Right ventricle myocardium inferior (tissue), 1 donor: ENCODE measurements at places on chromosomes 6 and 20. TPM values are rescaled to one million over a fixed set of nuclear protein-coding genes. Genes with fewer than 3 reads are reported as not detected.

DNA sequence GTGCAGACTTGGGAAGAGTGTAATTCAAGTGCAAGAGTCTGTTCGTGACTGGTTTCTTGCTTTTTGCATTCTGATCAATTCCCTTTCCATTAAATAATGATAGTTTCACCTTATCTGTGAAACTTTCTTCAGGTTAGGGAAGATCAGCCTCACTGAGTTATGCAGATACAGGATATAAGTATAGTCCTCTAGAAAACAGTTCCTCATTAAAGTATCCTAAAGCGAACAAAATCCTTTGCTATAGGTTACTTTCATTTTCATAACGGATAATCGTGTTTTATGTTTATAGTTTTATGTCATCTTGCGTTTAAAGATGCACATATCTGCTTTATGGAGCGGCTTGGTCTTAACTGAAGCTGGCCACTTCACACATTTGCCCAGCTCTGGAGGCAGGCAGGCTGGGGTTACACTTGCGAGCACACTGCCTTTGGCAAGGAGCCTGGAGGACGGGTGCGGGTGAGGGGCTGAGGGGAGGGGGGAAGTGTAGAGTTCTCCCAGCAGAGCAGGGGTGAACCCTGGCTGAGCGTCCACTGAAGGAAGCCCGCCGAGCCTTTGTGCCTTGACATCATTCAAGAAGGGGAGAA, 123.5 kb upstream of the IFNGR1 start:
- no peak for DNase-seq

GRCh38 chr20:8082989-8083388, 49.1 kb upstream of the PLCB1 start:
- peak; percentile 27 for DNase-seq

SIRPG gene
- not detected for total RNA-seq

- DNase-seq = no peak
Measured at GRCh38 chr20:52081791-52082190, 109.8 kb downstream of the ZFP64 start.

- no peak for DNase-seq
Measured at GRCh38 chr20:51100617-51101016, 77.7 kb upstream of the KCNG1 start.

DNA sequence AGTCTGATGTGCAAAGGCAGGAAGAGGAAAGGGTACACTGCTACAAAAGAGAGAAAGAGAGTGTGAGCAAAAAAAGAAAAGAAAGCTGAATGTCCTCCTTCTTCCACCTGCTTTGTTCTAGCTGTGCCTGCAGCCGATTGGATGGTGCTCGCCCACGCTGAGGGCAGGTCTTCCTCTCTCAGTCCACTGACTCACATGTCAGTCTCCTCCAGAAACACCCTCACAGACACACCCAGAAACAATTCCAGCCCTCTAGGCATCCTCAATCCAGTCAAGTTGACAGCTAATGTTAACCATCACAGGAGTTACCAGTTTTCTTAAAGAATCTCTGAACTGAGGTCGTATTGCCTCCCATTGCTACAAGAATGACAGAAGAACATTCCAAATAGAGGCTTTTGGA, 411.9 kb upstream of the SASH1 start:
- no peak for DNase-seq

GRCh38 chr6:37731888-37732287, 34.2 kb upstream of the MDGA1 start:
- DNase-seq = no peak

GRCh38 chr6:21587961-21588480, 5.5 kb upstream of the SOX4 start:
- DNase-seq = peak; percentile 81

BANF2 gene
- total RNA-seq = not detected

DNA sequence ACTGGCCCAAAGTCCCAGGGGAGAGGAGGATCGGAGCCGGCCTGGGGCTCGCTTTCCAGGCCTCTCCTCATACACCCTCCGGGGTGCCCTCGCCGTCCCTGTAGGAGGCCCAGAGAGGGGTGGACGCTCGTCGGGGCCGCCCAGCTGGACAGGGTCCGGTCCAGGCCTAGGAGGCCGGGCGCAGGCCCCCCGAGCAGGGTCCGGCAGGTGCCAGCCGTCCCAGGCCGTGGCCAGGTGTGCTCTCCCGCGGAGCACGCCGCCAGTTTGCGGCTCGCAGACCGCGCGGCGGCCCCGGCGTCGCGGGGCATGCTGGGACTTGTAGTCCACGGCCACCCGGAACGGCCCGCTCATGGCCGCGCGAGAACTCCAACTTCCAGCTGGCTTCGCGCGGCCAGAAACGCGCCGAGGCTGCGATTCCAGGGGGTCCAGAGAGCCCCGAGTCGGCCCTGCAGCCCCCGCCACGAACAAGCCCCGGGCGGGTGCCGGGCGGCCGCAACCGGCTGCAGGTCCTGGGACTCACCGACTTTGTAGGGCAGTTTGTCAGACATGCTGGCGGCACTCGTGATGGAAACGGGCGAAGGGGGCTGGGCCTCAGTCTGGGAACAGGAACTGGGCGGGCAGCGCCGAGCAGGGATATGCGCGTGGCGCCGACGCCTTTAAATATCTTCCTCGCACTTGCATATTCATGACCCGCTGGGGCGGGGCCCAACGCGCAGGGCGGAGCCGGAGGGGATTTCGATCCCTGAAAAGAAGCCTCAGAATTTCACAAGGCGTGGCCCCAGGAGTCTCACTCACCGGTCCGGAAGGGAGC, at the start of gene AHCY:
Gene AHCY (minus strand): TSS at position 633 of the 811 bp plus-strand sequence. CDS start 85 bp downstream, at position 548.
- DNase-seq = peak; percentile 99

DNA sequence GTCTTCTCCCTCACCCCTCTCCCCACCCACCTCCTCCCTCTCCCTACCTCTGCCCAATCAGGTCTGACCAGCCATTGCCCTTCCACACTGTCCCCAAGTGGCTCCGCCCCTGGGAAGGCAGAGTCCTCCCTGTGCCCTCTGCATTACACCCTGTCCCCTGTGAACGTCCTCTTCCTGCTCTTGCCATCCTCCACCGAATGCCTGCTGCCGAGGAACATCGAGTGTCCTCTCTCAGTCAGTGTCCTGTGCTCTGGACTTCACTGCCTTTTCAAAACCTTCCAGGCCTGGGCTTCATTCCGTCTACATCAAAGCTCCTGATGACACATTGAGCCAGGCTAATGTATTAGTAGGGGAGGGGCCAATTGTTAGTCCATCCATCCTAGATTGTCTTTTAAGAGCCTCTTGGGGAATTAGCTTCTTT, 3.3 kb upstream of the PACSIN1 start:
- no peak for DNase-seq

DNA sequence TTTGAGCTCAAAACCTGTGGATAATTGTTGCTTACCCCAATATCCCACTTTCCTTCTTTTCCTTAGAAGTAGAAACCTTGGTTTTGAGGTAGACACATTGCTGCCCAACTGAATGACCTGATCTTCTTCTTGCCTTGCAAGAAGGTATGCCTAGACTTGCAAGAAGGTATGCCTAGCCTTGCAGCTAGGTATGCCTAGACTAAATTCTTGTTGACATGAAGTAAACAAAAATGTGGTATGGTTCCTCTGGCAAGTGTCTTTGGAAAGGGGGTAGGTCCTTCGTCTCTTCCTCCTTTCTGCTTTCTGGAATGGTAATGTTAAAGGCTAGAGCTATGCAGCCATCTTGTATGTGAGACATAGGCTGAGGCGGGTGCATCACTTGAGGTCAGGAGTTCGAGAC, 129.2 kb downstream of the GMPR start:
- no peak for DNase-seq

DNA sequence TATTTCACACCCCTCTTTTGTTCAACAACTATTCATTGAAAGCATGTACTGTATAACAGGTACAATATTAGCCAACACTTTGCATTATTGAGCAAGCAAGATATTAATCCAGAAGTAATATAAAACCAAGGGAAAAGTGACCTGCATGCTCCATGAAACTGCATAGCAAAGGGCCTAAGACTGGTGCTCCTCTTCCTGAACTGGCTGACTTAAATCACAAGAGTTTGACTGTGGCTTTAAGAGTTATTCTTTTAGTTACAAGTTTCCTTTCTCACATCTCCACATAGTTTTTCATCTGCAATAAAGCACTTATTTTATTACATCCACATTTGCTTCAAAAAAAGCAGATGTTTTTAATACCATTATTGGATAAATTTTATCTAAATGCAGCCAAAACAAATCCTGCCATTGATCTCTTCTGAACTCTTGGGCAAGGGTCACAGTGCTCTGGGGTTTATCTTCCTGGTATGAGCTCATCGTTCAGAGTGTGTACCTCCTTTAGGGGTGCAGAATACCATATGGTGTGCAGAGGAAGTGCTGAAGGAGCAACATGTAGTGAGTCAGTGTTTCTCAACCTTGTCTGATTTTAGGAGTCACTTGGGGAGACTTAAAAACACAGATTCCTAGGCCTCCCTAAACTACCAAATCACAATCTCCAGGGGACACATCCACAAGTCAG, 1225.9 kb upstream of the MAP3K7 start:
- no peak for DNase-seq

- no peak for DNase-seq
Measured at GRCh38 chr6:25307805-25308494, 28.8 kb downstream of the CARMIL1 start.

PDE10A gene
- total RNA-seq = 15.7 TPM

BNIP5 gene
- total RNA-seq = not detected

CLPSL1 gene
- not detected for total RNA-seq

RGL2 gene
- total RNA-seq = 64.5 TPM

GRCh38 chr6:112717856-112718255, 370.7 kb downstream of the RFPL4B start:
- no peak for DNase-seq

DNA sequence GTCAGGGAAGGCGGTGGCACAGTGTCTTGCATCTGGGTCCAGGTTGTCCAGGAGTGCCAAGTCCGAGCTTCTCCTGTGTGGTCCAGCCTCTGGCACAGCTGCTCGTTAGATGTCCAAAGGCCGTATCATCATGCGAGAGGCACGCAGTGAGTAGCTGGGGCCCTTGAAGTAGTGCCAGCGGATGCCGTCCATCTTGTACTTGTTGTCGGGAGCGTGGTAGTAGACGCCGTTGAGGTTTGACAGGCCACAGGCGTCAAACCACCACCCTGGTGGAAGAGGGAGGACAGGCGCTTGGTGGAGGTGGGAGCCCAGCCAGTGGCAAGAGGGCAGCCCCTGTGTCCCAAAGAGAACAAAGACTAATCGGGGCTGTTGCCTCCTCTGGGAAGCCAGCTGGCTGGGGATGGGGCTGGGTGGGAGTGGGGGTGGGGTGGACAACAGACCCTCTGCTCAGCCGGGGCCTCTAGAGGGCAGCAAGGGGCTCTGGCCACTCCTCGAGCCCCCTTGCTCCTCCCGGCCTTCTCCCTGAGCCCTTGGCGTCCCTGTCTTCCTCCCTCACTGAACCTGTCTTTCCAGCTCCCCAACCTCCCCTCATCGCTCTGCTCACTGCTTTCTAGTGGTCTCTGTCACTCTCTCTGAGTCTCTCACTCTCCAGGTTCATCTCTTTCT, 39.5 kb downstream of the FAM110A start:
- DNase-seq = no peak

ARFGEF3 gene
- 1.4 TPM for total RNA-seq

FKBP1C gene
- 0.68 TPM for total RNA-seq

DNA sequence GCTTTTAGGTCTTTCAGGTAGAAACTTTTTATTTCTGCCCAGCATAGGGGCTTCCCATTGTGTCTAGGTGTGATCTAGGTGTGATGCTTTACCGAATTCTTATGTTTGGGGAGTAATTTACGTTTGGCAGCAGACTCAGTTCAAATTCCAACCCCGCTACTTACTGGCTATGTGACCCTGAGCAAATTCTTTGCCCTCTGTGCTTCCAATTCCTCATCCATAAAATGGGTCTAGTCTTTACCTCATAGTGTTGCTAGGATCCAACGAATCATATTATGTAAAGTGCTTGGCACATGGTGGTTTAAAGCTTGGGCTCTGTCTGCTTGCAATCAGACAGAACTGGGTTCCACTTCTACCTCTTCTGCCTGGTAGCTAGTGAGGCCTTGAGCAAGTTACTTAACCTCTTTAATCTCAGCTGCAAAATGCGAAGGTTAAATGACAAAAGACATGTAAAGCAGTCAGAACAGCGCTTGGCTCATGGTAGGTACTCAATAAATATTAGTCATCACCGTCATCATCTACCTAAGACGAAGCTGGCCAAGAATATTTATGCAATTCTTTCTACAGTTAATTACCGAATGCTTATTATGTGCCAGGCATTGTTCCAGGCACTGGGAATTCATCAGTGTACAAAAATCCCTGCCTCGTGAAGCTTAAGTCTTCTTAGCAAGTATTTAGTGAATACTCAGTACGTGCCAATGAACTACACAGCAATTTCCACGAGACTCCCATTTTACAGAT, 1.0 kb downstream of the NSFL1C start:
- DNase-seq = no peak

- DNase-seq = no peak
Measured at GRCh38 chr6:156773935-156774852, 3.0 kb upstream of the ARID1B start.

DNA sequence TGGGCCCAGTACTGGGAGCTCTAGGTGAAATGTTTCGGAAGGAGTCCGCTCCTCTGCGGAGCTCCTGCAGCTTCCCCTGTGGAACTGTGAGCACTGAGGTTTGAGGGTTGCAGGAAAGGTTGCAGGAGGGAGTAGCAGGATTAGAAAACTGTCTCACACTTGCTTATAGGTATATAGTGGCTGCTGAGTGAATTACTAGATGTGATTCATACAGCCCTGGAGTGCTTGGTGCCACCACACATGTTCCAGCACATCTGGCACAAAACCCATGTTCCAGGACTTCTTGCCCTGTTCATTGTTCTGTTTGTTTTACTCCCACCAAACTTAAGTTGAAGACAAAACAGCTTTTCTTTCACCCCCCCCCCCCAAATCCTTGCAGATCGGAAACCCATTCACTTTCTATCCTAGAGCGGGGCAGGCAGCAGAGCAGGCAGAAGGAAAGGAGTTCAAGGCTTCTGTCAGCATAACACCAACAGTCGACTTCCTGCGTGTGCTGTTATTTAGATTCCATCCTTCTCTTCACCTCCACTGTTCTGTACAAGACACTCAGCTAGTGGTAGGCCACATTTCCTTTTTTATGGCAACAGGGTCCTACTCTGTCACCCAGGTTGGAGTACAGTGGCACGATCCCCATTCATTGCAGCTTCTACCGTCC, 669 bp upstream of the PEX6 start:
- no peak for DNase-seq

DNA sequence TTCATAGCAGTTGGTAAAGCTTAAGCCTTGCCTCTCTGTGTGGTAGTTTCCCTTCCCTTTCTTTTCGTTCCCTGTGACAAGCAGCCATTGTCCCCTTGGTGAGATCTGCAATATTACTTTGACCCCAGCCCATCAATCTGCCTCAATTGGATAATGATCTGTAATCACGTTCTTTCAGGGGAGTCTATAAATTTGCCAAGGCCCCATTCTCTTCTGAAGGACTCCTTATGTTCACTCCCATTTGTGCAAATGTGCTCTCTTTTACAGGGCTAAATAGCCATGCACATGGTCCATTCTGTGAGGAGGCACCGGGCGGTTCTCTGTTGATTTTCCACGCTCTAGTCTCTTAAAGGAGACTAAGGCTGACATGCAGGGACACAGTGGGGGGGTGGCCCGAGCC, 660.4 kb upstream of the SLC35B3 start:
- no peak for DNase-seq

- no peak for DNase-seq
Measured at GRCh38 chr6:82494367-82494766, 130.8 kb downstream of the TPBG start.

GRCh38 chr6:7730001-7730783, 4.3 kb downstream of the BMP6 start:
- no peak for DNase-seq

XKR7 gene
- total RNA-seq = not detected

GRCh38 chr6:165936096-165936495, 231.6 kb downstream of the TBXT start:
- no peak for DNase-seq
